ENCODE measurements at places on chromosomes 3 and 15. TPM values are rescaled to one million over a fixed set of nuclear protein-coding genes. Genes with fewer than 3 reads are reported as not detected.

- no peak overlapping the region for H3K4me3 ChIP-seq
- no peaks in the 10 kb centered on the region for H3K27me3 ChIP-seq
- no peak for DNase-seq
- H3K4me1 ChIP-seq = no peaks in the 10 kb centered on the region
Observed at GRCh38 chr15:92123962-92124656, 269.6 kb upstream of the ST8SIA2 start.

Gene RTP3
- total RNA-seq = not detected

GRCh38 chr15:69798481-69799250 is 299.1 kb downstream of the TLE3 start:
- no peaks in the 10 kb centered on the region for H3K36me3 ChIP-seq
- H3K4me1 ChIP-seq = peaks cover 2% of the 10 kb centered on the region
- no peak for DNase-seq

Gene TRIM42
- not detected for total RNA-seq

- no peaks in the 10 kb centered on the region for H3K4me1 ChIP-seq
- H3K36me3 ChIP-seq = no peaks in the 10 kb centered on the region
- no peaks in the 10 kb centered on the region for H3K27me3 ChIP-seq
- H3K27ac ChIP-seq = no peak overlapping the region
- H3K4me3 ChIP-seq = no peak overlapping the region
- DNase-seq = no peak
Observed at GRCh38 chr3:56519641-56520040, 37.3 kb upstream of the CCDC66 start.

DNA sequence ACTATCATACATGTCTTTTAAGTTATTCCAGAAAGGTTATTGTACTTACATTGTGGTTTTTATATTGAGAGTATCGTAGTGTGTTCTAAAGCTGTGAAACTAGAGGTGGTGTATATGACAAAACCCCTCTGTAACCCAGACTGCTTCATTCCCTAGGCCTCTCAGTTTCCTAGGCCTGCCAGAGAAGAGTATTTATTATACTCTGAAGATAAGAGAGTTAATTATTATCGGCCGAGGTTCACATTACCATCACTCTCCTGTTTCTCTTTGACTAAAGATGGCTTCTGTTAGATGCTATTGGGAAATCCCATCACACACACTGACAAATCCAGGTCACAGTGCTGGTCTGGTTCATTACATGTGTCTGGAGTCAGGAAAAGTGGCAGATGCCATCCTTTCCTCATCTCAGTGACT is 20.5 kb downstream of the EXOSC7 start:
- no peaks in the 10 kb centered on the region for H3K27me3 ChIP-seq
- H3K4me3 ChIP-seq = no peak overlapping the region
- no peaks in the 10 kb centered on the region for H3K4me1 ChIP-seq
- no peak for DNase-seq

DNA sequence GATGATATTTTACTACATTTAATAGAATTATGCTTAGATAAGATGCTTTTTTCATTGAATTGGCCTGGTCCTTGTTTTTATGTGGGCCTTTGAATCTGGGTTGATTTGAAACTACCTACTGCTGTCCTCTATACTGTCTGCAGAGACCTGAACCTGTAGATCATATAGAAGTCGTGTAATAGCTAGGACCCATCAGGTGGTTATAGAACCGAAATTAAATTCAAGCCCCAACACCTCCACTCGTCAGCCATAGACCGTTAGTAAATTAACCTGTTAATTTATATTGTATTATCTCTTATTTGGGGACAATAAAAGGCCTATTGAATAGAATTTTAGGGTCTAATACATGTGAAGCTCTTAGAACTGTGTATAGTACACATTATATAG is 108.4 kb downstream of the MBNL1 start:
- no peak overlapping the region for H3K4me3 ChIP-seq
- H3K36me3 ChIP-seq = no peaks in the 10 kb centered on the region

Gene NEK10
- 5.7 TPM for total RNA-seq

GRCh38 chr3:83968356-83968755 is 990.4 kb upstream of the CADM2 start:
- H3K36me3 ChIP-seq = no peaks in the 10 kb centered on the region
- no peaks in the 10 kb centered on the region for H3K27me3 ChIP-seq
- peak overlapping the region; percentile 73 for H3K27ac ChIP-seq
- no peak for DNase-seq
- peak overlapping the region; percentile 38 for H3K4me3 ChIP-seq

DNA sequence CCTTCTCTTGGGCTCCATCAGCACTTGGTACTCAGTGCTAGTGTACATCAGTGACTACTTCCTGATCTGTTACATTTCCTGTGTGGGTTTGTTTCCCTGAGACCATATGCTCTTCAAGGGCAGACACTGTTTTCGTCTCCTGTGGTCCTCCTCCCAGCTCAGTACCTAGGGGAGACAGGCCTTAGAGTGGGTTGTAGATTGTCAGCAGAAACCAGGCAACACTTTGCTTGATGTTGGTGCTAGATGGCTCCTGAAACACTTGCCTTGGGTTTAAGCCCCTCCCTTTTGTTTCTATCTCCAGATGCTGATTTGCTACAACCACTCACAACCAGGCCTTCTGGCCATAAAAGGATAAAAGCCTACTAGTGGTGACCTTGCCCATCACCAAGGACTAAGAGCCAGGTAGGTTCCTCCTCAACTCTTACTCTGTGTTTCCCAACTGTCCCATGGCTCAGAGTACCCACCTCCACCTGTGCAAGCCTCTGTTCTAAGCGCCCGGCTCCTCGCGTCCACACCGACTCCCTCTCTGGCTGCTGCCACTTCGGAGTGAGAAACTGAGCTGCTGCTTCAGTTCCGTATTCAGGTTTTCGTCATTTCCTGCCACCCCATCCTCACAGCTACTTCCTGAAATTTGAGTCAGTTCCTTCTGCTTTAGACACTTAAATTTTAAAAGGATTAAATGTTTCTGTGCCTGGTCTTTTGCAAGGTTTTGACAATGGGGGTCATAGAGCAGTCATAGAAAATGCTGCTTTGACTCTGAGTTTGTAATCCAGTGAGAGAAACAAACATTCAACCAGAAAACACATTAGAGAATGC is at the start of gene HCLS1:
HCLS1 (minus strand) TSS at position 548 of the 816 bp plus-strand sequence. CDS start 2,556 bp downstream, outside the sequence.
- no peak within 1 kb of the TSS for H3K4me3 ChIP-seq
- H3K4me1 ChIP-seq = no peaks in the 10 kb centered on the region
- no peak within 1 kb of the TSS for H3K27ac ChIP-seq
- no peaks in the 10 kb centered on the region for H3K36me3 ChIP-seq
- no peaks in the 10 kb centered on the region for H3K27me3 ChIP-seq

Gene PRR20G
- total RNA-seq = not detected

Gene WDR76
- 40.0 TPM for total RNA-seq

Measured in Panc1 (cell line).